ENCODE measurements at places on chromosomes 16 and 17. TPM values are rescaled to one million over a fixed set of nuclear protein-coding genes. Genes with fewer than 3 reads are reported as not detected.

The AOC2 gene
- 1.9 TPM for total RNA-seq

The NECAB2 gene
- total RNA-seq = 15.4 TPM

The CDRT15 gene
- not detected for total RNA-seq

The MPP2 gene
- total RNA-seq = 14.2 TPM

The VPS4A gene
- 25.4 TPM for total RNA-seq

The DPEP3 gene
- total RNA-seq = not detected

The TBX4 gene
- not detected for total RNA-seq

The MYCBPAP gene
- 0.91 TPM for total RNA-seq

The SLC16A13 gene
- 1.4 TPM for total RNA-seq

Measured in cerebellum (tissue), 4 donors.